ENCODE measurements at places on chromosomes 3 and 15.

GRCh38 chr3:36373084-36373483 is 7.2 kb upstream of the STAC start:
- no peak for DNase-seq

DNA sequence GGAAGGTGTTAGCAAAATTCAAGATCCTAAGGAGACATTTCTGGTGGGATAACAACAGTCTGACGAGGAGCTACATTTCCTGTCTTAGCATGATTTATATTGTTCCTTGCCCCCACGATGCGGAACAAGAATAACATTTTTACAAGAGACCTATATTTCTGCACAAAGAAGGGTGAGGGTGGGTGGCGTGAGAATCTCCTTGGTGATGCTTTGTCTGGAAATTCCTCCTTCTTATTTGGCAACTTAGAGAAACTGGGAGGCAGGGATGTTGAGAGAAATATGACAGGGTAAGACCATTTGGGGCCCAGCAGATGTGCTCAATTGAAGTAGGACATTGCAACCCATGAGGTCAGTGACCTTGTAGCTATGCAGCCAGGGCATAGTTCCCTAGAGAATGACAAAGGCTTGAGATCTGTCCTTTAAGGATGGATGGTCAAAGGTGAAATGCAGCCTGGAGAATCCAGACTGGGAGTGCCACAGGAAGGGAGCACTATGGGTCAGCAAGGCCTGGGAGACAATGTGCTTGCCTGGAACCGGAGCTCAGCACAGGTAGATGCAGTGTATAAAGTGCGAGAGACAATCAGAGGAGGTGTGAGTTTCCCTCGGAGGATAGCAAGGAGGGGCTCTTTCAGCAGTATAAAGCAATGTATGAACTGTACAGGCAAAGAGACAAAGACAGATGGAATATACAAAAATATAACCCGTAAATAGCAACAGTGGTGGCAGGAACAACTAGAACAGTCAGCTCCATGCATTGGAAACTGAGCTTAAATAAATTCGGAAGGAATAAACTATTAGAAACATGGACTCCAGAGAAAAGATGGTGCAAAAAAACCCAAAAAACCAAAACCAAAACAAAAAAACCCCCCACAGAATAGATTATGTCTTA is 317.6 kb upstream of the TBL1XR1 start:
- no peak for DNase-seq

DNA sequence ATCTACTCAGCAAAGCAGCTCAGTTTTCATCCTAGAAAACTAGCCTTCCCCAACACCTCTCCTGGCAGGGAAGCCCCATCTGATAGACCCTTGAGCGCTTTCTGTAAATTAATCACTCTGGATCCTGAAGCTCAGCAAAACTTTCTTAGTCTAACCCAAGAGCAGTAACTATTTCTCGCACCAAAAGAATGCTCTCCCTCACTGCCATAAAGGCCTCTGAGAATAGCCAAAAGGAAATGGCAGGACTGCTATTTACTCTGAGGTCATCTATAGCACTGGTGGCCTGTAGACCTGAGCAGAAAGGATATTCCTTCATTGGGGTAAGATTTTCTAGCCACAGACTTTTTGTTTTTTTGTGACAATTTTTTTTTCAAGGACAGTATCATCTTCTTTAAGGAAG is 345.8 kb upstream of the ADAMTS9 start:
- no peak for DNase-seq

DNA sequence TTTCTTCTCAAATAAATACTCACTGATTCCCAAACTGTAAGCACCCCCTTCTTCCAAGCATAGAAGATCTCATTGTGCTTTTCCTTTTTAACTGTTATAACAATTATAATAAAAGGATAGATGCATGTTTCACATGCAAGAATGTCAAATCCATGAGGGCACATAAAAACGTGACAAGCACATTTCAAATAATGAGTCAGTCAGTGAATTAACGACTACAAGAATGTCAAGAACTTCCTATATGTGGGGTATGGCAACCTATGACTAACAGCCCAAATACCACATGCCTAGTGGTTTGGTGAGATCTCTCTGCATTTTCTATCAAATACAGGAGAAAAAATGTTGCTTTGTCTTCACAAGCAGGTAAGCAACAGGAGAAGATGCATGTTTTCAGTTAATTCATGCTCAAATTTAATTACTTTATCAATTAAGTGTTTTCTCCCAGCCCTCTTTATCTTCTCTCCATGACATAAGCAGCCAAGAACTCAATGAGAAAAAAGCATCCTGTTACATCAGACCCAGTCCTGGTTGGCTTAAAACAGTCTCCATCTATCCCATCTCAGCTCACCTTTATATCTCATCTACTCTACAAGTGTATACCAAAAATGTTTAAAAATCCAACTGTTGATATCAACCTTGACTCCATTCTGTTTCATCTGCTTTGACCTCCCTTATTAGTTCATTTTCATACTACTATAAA is 181.5 kb upstream of the LMCD1 start:
- DNase-seq: no peak

- no peak for DNase-seq
These were observed 170.9 kb downstream of the PLCL2 start for GRCh38 chr3:17055374-17056276.

DNA sequence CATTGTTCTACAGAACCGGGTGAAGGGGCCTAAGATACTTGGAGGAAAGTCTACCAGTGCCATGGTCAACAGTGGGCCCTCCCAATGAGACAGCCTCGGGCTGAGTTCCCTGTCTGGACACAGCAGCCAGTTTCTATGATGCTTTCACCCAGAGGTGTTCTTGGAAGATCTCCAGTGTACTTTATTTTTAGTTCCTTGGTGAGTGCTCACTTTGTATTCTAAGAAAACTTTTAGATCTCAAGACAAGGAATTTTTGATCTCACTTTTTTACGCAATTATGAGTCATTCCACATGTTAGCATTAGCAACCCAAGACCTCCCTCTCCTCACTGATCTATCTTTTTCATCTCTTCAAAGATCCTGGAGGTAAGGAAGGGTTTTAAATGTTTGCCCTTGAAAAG is 287.7 kb downstream of the RORA start:
- no peak for DNase-seq

- no peak for DNase-seq
These were observed 247.6 kb upstream of the PROK2 start for GRCh38 chr3:72032441-72033135.

DNA sequence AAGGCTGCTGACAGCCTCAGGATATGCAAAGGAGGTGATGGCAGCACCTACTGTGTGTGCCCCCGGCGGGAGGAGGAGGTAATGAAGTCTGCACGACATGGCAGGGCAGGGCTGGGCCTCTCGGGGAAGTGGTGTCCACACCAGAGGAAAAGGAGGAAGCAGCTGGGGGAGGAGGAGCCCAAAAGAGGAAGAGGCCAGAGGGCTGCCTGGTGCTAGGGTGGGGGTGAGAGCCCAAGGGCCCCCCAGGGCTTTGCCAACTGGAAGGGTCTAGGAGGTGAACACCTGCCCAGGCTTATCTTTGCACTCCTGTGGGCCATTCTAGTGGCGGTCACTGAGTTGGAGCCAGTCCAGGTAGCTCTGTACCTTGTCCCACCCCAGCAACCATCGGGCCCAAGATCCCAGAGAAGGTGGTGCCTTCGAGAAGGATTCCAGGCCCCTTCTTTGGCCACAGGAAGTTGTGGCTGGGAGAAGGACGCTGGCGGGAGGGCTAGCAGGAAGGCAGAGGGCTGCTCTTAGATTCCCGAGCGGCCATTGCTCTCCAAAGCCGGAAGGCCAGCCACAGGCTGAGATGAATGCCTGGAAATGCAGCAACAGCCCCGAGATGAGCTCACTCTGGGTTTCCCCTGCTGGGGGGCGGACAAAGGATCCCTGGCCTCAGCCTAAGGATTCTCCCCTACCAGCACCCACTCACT is 7.0 kb downstream of the GNAI2 start:
- DNase-seq: peak; percentile 58

DNA sequence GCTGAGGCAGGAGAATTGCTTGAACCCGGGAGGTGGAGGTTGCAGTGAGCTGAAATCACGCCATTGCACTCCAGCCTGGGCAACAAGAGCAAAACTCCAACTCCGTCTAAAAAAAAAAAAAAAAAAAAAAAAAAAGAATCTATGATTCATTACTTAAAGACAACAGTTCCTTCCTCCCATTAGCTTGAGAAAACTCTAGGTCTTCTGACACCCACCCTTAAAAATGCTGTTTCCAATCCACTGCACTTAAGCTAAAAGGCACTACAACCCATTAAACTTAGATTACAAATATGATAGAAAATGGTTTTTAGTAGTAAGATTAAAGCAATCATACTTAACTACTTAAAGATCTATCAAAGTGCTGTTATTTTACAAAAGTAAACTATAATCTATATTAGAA is 40.0 kb upstream of the BHLHE40 start:
- no peak for DNase-seq

DNA sequence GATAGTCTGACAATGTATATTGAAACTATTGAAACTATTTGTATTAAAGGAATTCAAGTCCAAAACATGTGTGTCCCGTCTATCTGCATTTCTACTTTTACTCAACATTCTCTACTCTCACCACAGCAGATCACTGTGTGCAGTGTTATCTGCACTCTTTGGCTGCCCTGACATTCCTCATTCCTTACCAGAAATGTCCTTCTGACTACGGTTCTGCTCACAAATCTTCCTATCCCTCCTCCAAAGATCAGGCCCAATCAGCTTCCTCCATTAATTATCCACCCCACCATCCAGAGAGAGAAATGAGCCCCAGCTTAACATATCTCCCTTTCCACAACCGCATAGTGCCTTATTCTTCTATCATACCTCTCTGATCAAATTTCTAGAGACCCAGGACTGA is 94.7 kb downstream of the TBL1XR1 start:
- no peak for DNase-seq

GRCh38 chr3:120558771-120559241 is 37.3 kb upstream of the NDUFB4 start:
- peak; percentile 77 for DNase-seq

GRCh38 chr3:186509423-186509822 is 34.8 kb downstream of the CRYGS start:
- no peak for DNase-seq

- DNase-seq: no peak
These were observed 207.5 kb upstream of the ADAMTS9 start for GRCh38 chr3:64895106-64895990.

DNA sequence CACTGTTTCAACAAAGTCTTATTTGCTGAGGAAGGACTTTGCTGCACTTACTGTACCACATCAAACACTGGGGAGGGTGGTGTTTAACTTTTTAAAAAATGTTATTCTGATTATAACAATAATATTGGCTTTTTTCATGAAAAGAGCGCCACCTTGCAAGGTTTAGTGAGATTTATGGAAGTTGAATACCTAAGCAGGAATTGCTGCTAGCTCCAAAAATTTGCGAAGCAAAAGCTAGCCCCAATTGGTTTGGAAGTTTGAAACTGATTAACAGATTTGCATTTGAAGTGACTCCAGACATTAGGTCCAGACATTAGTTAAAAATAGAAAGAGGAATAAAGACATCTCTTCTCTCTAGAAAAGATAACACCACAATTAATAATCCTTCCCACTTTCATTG is 6.7 kb downstream of the ZIC1 start:
- no peak for DNase-seq
